ENCODE measurements at places on chromosomes 6 and 20.

- no peak for DNase-seq
Observed at GRCh38 chr20:44026647-44027342, 112.1 kb downstream of the TOX2 start.

GRCh38 chr20:25274481-25274880, 26.6 kb downstream of the PYGB start:
- DNase-seq = no peak

- no peak for DNase-seq
Observed at GRCh38 chr6:129966125-129966524, 52.3 kb upstream of the L3MBTL3 start.

- DNase-seq = no peak
Observed at GRCh38 chr6:30879684-30880427, 4.5 kb upstream of the DDR1 start.
